ENCODE measurements at places on chromosomes 3 and 15.

- no peak for DNase-seq
These were observed 98.9 kb upstream of the FRMD4B start for GRCh38 chr3:69484507-69485393.

- DNase-seq = no peak
These were observed 1044.1 kb upstream of the NR2F2 start for GRCh38 chr15:95286352-95286880.

GRCh38 chr3:25438791-25439555, 10.9 kb downstream of the RARB start:
- no peak for DNase-seq

DNA sequence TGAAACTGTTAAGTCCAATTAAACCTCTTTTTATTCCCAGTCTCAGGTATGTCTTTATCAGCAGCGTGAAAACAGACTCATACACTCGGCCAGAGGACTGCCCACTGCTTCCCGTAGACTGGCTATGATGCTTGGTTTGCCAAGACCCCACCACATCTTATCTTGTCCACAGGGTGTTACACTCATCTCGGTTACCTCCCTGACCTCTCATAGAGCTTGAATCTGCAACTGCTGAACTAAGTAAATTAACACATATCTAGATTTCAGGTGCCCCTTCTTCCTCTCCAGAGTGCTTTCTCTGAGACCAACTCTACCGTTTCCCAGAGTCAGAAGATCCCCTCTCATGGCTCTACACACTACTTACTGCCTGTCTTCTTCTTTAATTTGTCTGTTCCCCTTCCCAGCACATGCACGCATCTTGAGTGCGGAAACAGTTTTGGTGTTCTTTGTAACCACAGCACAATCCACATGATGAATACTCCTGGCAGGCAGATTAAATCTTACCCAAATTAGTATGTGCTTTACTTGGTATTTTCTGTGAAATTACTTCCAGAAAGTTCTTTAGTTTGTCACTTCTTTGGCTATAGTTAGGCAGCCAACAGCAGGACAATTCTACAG, 49.7 kb downstream of the CD200 start:
- no peak for DNase-seq

- DNase-seq = no peak
These were observed 123.4 kb downstream of the EPHB1 start for GRCh38 chr3:134918441-134918840.

DNA sequence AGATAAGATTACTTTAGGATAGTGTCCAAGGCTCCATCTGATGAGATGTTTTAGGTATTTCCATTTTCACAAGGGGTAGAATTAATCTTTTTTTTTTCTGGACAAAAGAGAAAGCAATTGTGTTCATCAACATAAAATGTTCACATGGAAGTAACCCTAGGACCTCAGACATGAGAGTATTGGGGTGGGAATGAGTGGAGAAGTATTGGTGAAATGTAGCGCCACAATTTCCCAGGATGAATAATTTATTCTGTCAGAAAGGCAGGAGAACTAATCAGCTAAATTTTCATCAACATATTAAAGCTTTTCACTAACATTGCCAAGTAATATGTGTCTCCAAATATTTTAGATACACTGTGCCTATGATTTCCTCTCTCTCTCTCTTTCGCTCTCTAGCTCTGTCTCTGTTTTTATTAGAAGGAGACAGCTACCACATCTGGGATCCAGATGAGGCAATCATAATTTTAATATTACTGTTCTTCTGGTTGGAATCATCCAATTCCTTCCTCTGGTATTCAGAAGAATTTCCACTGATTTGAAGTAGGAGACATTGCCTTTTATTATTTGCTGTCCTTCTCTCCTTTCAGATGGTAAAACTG, 21.6 kb upstream of the ZNF280D start:
- DNase-seq = no peak

GRCh38 chr3:175648899-175649298, 789.8 kb downstream of the NAALADL2 start:
- DNase-seq = no peak

GRCh38 chr15:64948916-64949315, 37.2 kb downstream of the ANKDD1A start:
- DNase-seq = no peak

DNA sequence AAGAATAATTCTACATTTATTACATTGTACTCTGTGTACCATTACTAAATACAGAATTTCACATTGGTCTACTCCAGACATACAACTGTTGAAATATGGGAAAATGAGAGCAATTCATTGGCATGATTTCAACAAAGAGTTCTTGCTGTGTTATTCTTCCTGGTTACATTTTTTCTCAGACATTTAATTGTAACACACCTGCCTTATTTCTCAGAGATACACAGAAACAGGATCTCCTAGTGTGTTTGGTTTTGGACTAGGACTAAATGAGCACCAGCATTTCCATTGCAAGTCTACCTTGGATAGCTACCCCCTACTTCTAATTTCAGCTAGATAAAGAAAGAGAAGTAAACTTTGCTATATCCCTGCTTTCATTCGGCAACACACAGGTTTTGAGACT, 274.3 kb upstream of the CNTN4 start:
- no peak for DNase-seq

- DNase-seq = no peak
These were observed 364.1 kb upstream of the CNTN4 start for GRCh38 chr3:1734494-1735122.

DNA sequence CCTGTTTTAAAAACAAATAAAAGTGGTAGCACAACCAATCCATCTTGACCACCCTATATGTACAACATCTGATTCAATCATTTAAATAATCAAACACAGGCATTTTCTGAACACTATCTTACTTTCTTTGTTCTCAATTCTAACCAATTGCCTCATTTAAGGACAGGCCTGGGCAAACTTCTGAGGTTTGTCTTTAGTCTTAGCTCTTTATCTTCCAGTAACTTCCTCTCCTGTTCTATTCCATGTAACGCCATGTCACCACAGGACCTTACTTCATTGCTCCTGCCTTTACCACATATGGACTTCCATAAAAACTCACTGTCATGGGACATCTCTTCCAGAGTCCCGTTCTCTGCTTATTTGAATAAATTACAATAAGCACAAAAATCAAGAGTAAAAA, 14.9 kb downstream of the HDGFL3 start:
- DNase-seq = no peak

DNA sequence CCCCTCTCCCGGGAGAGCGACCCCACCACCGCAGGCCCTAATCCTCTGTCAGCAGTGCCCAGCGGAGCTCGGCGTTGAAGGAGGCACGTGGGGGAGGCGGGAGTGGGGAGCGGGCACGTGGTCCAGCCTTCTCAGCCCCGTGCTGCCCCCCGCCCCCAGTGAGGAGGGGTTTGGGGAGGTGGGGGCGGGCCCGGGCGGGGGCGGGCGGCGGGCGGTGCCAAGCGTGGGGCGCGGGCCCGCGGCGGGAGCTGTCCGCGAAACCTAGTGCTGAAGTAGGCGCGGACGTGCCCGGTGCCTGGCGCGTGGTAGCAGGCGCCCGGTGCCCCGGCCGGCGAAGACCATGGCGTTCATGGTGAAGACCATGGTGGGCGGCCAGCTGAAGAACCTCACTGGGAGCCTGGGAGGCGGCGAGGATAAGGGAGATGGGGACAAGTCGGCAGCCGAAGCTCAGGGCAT, at the start of gene CPLX3:
CPLX3 (plus strand) TSS at position 264 of the 456 bp plus-strand sequence; CDS start at position 341, 77 bp downstream.
- peak; percentile 57 for DNase-seq

DNA sequence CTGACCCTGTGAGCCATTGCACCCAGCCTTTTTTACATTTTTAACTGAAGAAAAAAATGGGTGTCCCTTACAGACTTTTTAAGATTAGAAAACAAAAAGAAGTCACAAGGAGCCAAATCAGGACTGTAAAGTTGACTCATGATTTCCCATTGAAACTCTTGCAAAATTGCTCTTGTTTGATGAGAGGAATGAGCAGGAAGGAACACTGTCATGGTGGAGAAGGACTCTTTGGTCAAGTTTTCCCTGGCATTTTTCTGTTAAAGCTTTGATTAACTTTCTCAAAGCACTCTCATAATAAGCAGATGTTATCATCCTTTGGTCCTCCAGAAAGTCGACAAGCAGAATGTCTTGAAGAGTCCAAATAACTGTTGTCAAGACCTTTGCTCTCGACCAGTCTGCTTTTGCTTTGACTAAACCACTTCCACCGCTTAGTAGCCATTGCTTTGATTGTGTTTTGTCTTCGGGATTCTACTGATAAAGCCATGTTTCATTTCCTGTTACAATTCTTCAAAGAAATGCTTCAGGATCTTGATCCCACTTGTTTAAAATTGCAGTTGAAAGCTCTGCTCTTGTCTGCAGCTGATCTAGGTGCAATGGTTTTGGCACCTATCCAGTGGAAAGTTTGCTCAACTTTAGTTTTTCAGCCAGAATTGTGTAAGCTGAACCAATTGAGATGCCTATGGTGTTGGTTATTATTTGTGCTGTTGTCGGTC, 369.4 kb downstream of the MAGI1 start:
- DNase-seq = no peak

DNA sequence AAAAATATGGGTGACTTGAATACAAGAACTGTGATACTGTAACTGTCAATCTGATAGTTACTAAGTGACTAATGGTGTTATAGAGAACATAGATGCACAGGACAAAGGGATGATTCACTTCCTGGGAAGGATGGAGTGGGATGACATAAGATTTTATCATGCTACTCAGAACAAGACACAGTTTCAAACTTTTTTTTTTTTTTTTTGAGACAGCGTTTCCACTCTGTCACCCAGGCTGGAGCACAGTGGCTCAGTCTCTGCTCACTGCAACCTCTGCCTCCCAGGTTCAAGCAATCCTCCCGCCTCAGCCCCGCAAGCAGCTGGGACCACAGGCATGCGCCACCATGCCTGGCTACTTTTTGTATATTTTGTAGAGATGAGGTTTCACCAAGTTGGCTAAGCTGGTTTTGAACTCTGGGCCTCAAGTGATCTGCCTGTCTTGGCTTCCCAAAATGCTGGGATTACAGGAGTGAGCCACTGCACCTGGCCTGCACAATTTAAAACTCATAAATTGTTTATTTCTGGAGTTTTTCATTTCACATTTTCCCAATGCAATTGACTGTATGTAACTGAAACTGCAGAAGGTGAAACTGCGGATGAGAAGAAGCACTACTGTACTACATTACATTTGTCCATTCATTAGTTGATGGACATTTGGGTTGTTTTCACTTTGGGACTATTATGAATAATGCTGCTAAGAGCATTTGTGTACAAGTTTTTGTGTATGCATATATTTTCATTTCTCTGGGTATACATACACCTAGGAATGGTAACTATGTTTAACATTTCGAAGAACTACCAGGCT, 40.6 kb downstream of the ADIPOQ start:
- no peak for DNase-seq

DNA sequence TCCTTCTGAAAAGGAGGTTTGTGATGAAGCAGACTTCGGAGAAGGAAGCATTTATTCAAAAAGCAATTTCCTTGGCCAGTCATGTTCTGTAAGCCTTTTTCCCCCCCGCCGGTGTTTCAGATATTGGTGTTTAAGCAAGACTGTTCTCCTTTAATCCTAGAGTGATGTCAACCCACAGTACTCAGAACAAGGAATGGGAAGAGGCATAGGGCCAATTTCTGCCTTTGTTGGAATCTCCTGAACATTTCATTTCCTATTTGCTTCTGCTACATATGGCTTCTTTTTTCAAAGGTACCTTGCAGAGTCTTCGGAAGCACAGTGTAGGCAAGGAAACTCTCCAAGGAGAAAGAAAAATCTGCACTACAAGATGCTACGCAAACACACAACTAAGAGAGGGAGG, 713.1 kb upstream of the CFAP20DC start:
- no peak for DNase-seq
